Kidney (tissue), 22 donors: ENCODE measurements at places on chromosomes 16 and 17.
A peak's percentile ranks its signal among the peaks of the same experiment; 100 is the strongest.

DNA sequence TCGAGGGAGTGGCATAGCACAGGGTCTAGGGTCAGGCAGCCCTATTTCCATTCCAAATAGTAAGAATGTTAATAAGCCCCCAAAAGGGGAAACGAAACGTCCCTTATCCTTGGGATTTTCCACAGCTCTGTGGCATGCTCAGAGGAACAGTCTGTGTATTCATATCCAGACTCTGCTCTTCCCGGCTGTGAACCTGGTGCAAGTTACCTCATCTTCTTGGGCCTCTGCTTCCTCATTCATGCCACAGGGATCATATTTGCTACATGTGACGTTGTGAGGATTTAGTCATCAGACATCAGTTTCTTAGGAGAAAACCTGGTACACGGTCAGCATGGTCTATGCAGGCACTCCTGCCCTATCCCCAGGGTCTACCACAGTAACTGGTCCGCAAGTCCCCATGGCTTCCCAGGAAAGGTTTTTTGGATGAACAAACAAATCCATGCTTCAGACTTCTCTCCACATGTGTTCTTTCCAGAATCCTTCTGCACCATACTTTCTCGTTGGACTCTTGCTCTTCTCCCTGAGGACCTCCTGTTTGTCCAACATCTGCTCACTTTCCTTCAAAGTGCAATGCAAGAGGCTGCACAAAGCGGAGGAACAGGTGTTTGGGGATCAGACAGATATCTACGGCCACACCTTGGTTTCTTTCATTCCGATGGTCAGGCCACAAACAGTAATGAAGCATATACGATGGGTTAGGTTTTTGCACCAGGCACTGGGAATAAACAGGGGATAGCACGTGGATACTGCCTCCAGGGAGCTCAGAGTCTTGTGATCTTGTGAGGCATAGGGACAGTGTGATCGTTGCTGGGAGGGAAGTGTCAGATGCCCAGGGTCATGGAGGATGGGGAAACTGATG is 17.7 kb downstream of the GLP2R start:
- no peak for DNase-seq

DNA sequence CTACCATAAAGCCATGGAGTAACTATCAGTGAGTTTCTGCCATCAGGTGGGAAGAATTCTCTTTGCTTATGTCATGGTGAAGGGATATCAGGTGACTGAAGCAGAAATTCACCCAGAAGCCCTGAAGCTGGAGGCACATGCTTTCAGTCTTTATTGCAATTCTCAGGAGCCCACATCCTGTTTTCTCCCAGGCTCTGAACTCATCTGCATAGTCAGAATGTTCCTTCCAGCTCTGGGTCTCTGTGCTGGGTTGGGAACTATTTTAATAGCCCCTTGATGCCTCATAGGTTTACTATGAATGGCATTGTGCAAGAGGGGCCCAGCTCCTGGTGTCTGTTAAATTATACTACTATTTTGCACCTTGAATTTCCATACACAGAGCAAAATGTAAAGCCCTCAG is 198.4 kb upstream of the SOX9 start:
- peak; percentile 7 for DNase-seq

- DNase-seq: no peak
Observed at GRCh38 chr17:82944990-82945389, 105.2 kb upstream of the ZNF750 start.

DNA sequence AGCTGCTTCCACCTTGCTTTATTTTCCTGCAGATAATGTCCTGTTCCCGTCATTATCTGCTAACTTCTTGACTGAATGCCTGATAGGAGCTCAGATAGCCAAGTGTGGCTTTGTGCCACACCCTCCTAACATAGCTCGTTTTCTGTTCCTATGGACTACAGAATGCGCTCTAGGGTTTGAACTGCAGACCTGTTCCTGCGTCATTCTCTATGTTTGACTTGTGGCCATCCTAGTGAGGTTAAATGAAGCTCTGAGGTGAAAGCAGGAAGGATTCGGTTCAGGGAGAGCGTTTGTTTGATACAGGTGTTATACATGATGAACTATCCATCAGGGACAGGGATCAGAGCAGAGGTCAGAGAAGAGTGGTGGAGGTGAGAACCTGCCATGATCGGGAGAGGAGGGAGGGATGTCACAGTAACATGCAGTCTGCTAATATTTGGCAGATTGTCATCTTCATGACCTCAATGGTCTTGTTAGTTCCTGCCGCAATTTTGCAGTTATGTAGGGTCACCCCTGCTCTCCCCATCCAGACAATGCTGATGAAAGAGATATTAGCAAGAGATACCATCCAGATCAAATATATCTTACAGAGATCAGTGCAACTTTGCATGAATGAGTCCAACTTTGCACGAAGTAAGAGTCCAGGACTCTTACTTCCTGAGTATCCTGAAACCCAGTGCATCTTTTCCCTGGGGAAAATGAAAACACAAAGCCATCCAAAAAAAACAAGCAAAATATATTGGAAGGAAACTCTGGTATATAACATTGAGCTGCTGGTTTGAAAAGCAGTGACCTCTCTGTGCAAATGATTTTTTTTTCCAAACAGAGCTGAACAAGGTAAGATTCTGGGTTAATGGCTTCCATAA is 32.8 kb downstream of the MPHOSPH6 start:
- no peak for DNase-seq

DNA sequence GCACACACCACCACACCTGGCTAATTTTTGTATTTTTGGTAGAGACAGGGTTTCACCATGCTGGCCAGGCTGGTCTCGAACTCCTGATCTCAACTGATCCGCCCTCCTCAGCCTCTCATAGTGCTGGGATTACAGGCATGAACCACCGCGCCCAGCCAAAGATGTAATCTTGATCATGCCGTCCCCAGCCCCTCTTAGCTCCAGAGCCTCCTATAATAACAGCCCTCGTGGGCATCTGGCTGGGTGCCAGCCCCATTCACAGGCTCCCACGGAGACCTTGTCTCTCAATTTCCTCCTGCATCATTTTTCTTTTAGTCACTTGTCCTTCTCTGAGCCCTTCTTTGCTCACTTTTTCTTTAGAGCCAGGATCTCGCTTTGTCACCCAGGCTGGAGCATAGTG is 94.2 kb downstream of the KATNIP start:
- DNase-seq: no peak

DNA sequence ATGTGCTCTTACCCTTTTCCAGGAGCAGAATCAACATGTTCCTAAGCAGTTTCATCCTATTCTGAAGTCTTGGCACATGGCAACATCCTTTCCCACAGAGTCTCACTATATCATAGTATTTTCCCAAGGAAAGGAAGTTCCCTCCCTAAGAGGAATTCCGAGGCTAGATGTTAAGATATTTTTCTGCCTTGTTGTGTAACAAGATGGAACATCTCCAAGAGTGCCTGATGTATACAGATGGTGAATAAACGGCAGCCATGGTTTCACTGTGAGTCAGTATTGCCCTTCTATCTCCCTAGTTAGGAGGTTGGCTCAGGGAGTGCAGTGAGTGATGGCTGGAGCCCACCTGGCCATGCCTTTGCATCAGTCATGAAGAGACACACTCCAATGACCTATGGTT is 48.2 kb downstream of the SPACA3 start:
- DNase-seq: no peak

GRCh38 chr16:79887541-79888540 is 287.3 kb upstream of the MAF start:
- DNase-seq: no peak

DNA sequence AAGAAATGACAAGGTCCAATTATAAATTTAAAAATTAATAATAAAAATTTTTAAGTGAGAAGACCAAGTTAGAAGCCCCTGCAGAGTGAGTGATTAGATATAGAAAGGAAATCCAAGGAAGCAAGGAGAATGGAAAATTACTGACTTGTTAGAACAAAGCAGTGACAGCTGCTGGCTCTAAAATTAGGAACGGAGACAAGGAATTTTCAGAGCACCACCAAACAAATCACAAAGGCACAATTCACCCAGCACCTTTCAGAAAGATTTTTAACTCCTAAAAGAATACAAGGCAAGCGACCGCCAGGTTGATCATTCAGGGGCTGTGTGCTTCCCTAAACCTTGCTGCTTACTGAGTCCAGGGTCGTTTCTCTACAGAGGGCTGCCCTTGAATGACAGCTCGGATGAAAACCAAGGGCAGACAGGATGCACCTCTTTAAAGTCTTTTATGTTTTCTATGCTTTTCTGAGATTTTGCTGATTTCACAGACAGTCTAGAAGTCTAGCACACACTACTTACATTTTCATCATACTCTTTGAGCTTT is 45.4 kb upstream of the GINS3 start:
- no peak for DNase-seq

- DNase-seq: no peak
Observed at GRCh38 chr16:28064706-28065249, 1.3 kb upstream of the GSG1L start.

GRCh38 chr16:55955845-55956244 is 80.7 kb upstream of the CES5A start:
- DNase-seq: peak; percentile 49

- no peak for DNase-seq
Observed at GRCh38 chr17:70871180-70871818, 702.0 kb downstream of the KCNJ2 start.

DNA sequence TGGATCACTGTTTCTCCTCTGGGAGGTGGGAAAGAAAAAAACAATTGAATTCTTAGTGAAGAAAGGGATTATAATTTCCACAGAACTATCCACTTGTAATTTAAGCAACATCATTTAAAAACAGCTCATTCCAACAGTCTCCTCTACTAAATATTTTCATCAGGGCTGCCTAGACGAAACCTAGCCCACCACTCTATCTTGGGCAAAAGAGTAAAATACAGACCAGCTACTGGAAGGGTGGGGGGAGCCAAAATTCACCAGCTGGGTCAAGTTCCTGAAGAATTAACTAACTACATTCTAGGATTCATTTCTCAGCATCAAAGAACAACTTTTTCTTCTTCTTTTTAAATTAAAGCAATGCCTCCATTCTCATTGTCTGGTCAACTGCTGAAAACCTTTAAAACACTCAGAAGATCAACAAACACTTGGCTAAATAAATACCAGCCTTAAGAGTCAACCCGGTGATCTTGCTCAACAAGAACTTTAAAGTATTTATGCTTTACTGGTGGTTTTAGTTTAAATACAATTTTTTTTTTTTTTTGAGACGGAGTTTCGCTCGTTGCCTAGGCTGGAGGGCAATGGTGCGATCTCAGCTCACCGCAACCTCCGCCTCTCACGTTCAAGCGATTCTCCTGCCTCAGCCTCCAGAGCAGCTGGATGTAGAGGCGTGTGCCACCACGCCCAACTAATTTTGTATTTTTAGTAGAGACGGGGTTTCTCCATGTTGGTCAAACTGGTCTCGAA is 25.2 kb downstream of the KANSL1 start:
- DNase-seq: no peak

DNA sequence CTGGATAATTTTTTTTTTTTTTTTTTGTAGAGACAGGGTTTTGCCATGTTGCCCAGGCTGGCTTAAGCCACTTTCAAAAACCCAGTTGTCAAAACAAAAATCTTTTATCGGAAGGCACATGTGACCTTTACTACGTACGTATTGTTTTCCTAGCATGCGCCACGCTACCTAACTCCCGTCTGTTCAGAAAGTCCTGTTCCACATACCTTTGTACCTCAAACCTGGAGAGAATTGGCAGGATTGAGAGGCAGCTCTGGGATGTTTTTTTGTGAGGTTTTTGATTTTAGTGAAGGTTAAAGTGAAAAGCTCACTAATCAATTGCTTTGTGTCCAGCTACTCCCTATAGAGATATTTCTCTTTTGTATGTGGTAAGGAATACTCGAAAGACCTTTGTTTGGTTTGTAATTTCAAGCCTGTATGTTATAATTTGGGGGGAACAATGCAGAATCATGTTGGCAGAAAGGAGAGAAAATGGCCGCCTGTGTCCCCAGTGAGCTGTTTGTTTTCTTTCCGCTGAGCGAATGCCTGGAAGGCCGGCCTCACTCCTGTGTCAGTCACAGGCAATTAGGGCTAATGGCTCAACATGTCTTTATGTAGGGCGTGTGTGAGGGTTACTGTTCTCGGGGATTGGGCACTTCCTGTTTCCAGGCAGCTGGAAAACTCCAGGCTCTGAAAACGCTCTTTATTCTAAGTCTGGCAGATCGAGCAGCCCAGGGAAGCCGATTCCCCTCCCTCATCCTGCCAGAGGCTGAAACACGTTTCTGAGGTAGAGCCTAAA is 60.8 kb upstream of the CLEC18A start:
- peak; percentile 83 for DNase-seq

DNA sequence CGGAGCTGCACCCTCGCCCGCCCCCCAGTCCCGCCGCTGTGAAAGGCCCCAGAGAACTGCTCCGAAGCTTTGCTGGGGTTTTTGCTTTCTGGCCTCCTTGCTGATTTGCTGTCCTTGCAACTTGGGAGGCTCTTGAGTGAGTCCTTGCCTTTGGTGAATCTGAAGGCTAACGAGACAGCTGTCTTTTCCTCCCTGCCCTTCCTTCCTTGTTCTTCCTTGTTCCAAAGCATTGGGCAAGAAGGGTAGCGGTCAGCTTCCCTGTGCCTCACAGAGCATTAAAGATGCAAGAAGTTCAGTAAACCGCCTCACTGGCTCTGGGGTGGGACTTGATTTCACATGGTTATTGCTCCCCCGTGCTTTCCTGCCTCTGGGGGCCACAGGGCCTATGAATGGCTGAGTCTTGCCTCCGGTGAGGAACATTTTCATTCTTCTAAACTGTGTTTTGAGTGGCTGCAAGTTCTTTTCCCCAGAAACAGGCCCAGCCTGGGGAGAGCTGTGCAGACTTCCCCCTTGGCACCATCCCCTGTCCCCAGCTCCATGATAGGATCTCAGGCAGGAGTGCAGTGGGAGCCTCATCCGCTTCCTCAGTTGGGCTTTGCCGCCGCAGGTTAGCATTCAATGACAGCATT is 1.4 kb downstream of the YPEL2 start:
- peak; percentile 39 for DNase-seq

DNA sequence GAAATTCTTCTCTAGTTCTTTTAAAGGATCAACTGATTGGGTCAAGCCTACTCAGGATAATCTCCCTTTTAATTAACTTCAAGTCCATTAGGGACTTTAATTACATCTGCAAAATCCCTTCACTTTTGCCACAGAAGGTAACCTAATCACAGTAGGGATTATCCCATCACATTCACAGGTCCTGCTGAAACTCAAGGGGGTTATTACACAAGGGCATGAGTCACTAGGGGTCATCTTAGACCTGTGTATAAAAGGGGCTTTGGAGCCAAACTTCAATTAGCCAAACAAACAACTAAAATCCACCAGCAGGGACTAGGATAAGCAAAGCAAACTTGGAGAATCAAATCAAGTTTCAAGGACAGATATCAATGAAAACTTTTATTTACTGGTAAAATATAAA is 19.4 kb downstream of the CIAPIN1 start:
- no peak for DNase-seq
